NCI-H524 treated with DMSO at 0.1 percent for 48 hours (cell line): ENCODE measurements at places on chromosomes 3 and 15.

- no peak for DNase-seq
These were observed 125.4 kb upstream of the BFSP2 start for GRCh38 chr3:133274477-133274876.

- DNase-seq: no peak
These were observed 88.9 kb upstream of the FEZF2 start for GRCh38 chr3:62462104-62462762.

- no peak for DNase-seq
These were observed 46.5 kb upstream of the TP63 start for GRCh38 chr3:189584645-189585044.

DNA sequence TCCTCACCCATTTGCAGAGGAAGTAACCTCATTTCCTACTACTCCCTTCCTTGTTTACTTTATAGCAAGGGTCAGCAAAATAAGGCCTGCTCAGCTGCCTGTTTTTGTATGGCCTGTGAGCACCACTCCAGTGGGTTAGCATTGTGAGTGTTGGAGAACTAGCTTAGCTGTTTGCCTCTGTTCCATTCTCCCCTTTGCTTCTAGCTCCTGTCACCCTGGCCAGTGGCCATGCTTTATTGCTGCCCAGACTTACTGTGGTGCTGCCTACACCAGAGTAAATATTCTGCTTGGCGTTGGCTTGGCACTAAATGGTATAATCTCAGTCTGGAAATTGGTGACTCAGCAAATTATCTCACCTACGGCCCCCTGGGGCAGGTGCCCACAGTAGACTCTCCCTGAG lies 8.8 kb downstream of the PDCD6IP start:
- DNase-seq: no peak

GRCh38 chr3:179811321-179812095 lies 158.7 kb downstream of the USP13 start:
- DNase-seq: peak; percentile 40

GRCh38 chr15:64686130-64686735 lies 89.2 kb downstream of the RBPMS2 start:
- DNase-seq: no peak

DNA sequence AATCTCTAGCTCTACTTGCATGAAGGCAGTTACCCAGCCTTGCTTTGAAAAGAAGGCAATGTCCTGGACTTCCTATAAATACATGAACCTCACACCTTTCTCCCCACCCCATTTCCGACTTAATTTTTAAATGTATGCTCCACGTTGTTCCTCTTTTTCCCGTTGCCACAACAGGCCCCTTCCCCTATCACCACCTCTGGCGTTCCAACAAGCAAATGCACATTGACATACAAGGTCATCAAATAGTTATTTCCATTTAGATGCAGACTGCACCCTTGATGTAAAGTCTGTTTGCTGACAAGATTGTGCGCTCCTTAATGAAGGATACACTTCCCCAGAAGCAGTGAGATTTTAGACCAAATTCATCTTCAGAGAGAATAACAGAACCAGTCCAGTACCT lies 260.7 kb upstream of the UMPS start:
- DNase-seq: no peak

DNA sequence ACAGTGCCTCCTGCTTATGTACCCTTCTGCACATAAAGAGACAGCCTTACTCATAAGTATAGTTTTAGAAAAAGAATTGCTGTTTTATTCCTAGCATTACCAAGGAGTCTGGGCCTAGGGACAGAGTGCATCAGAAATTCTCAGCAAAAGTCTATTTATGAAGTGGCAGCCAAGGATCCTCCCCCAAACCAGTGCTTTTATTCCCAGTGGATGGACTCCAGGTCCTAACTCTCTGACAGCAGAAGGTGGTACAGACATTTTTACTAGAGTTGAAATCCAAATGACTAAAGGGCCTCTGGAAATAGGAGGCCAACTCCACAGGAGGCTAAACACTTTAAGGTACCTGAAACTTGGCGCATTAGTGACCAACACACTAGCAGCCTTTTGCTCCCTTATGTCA lies 407.2 kb upstream of the TPRG1 start:
- no peak for DNase-seq

- peak; percentile 67 for DNase-seq
These were observed 1.1 kb upstream of the PIK3CA start for GRCh38 chr3:179146911-179147513.

DNA sequence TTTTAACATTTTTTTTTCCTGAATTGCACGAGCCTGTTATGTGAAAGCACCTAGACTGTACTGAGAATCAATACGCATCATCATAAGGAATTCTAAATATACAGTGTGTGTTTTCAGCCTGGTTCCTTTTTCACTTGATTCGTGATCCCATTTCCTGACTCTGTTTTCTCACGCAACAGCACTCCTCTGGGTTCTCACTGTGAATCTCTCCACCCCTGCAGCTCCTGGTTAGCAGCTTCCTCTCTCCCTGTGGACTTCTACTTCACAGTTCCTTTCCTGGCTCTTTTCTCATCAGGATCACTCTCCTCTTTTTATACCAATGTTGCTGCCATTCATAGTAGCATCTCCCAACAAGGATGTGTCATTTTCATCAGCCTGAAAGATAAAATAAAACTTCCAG lies 297.2 kb downstream of the CADM2 start:
- no peak for DNase-seq

DNA sequence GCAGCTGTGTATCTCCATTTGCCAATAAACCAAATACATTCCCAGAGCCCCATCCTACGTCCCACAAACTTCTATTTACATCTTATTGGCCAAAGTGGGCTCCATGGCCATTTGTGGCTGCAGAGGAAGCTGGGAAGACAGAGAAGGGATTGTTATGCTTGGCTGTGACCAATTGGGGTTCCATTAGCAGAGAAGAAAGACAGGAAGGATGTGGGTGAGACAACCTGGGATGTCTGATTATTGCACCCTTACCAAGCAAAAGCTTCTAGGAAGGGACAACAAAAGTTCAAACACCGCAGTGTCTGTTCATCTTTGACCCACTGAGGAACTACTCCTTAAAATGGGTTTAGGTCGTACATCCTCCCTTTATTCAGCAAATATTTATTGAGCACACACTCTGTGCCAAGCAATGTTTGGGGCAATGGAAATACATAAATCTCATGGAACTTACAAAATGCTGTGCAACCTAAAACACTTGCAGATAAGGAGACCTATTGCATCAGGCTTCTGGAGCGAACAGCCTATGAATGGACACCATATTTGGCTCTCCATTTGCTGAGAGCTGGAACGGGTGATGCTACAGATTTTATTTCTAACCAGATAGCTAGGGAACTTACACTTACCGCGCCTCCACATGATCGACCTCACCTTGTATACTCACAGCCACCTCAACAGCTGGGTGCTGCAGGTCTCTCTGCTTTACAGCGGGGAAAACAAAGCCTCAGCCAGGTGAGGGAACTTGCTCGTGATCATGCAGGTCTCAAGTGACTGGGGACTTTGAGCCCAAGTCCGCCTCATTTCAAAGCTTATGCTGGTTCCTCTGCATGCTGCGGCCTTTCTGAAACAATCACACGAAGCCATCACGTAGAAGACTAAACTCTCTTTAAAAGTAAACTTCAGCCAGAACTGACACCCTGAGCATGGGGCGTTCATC lies 21.4 kb upstream of the NR2E3 start:
- DNase-seq: no peak

DNA sequence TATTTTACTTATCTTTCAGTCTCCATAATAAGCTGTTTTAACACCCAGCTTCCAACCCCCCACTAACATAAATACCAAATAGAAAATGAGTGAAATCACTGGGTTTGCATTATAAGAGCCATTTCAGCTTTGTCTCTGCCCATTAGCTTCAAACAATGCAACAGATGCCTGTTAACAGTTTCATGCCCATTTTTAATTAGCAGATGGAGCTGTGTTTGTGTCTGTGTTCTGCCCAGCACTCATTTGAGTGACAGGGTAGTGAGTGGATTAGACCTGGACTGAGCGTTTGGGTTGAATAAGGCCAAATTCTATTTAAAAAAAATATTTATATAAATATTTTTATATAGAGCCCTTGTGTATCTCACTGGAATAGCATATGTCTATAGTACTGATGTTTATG lies 7.4 kb downstream of the RAB8B start:
- DNase-seq: peak; percentile 78

DNA sequence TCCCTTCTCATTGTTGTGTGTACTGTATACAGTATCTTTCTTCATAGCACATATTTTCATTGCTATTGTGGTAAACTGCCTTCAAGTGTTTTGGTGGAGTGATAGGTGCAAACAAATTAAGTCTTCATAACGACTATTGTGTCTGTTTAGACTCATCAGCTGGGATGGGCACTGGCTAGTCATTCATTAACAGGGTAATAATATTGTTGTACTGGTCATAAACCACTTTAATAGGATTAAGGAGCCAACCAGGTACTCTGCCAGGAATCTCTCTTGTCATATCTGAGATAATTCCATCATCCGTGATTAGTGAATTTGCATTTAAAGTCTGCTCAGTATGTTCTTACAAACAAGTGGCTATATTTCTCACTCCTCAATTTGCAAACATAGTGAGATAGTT lies 10.2 kb upstream of the TMEM45A start:
- peak; percentile 70 for DNase-seq

GRCh38 chr3:183161552-183162336 lies 790 bp downstream of the LAMP3 start:
- no peak for DNase-seq

- DNase-seq: no peak
These were observed 594.7 kb downstream of the DIPK2A start for GRCh38 chr3:144566320-144566719.

DNA sequence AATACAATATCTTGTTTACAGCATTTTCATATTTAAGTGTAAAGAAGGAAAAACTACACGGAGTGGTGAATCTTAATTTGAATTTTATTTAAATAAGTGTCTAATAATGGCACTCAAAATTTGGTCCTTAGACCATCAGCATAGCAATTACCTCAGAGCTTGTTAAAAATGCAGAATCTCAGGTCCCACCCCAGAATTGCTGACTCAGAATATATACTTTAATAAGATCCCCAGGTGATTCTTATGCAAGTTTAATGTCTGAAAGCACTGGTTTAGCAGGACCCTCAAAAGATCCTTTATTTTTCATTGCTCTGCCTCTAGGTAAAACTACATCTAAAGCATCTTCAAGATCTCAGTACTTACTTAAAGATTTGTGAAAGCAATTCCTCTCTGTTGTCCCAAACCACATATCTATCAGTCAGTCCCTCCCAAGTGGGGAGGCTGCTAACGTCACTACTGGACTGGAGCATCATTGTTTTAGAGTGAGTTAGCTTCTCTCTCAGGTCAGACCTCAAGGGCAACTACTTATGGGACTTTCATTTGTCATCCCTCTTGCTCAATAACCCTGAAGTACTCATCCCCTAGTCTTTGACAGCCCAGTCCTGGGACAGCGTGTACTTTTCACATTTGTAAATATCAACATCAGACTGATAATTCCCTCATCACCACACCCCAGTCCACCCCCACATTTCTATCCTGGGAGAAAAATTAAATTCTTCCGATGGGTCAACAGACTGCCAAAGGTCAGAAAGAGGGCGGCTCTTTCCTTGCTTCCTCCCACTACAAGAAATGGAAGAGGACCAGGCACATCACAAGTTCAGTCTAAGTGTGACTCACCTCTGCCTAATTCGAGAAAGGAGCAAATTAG lies 76.7 kb downstream of the CBLB start:
- no peak for DNase-seq

- no peak for DNase-seq
These were observed 391.4 kb upstream of the FRG2C start for GRCh38 chr3:75272691-75273090.

- peak; percentile 87 for DNase-seq
These were observed 35.2 kb upstream of the PLSCR5 start for GRCh38 chr3:146640361-146640760.

DNA sequence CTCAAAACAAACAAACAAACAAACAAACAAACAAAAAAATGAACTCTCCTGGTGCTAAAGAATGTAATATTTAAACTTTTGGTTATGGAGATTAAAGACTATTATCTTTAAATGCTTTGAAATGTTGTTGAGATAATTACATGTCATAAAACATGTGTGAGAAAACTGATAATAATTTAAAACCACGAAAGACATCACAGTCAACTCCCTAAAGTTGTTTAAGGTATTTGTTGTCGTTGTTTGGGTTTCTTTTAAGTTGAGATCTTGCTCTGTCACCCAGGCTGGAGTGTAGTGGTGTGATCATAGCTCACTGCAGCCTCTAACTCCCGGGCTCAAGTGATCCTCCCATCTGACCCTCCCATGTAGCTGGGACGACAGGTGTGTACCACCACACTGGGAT lies 12.0 kb downstream of the EFCAB12 start:
- no peak for DNase-seq

DNA sequence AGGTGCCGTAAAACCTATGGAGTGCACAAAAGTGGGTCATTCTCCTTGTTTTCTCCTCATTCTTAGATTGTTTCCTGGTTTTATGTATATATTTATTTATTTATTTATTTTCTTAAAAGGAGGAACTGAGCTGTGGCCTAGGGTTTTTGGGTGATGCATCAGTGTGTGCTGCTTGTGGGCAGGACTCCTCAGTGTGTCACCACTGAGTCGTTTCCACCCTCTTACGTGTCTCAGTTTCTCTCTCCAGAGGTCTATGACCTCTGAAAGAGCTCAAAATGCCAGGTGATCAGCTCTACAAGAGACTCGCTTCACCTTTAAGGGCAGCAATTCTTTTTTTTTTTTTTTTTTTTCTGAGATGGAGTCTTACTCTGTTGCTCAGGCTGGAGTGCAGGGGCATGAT lies 72.9 kb downstream of the CD200 start:
- no peak for DNase-seq

DNA sequence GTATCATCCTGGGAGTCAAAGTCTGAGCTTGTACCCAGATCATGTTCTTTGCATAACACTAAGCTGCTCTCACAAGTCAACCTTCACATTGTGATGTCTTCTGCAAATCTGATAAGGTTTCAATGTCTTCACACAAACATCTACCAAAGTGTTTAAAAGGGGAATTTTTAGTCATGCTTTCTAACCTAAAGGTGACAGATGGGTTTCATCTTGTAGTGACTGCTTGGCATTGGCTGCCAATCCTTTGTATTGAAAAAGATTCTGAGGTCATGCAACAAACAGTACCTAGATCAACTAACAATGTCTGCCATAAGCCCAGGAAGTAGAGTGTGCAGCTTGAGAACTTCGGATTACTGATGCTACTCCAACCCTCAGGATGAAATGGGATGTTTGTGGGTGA lies 43.6 kb upstream of the DIPK2A start:
- no peak for DNase-seq

DNA sequence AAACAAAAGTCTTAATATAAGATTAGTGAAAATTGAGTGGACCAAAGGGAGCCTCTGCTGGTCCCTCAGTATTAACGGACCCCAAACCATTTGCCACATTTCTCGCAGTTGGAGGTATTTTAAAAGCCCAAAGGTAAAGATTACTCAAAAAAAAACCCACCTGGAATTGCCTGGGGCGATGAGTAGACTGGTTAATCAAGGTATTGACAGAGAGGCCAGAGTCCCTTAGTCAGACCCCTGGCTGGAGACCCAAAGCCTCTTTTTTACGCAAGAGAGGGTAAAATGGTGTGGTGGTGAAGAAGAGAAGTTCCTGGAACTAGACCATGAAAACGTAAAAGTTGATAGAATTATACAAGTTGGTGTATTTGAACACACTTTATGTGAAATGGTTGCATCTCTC lies 137.2 kb downstream of the IMPG2 start:
- DNase-seq: no peak
